ENCODE measurements at places on chromosomes 1 and 21. TPM values are rescaled to one million over a fixed set of nuclear protein-coding genes. Genes with fewer than 3 reads are reported as not detected.

Gene DNAH14
- polyA plus RNA-seq = 10.7 TPM

Gene ARMH1
- polyA plus RNA-seq = not detected

Gene HAO2
- not detected for polyA plus RNA-seq

Gene PAPPA2
- polyA plus RNA-seq = 0.02 TPM

Gene SYCP1
- polyA plus RNA-seq = not detected

Gene C1orf56
- 1.6 TPM for polyA plus RNA-seq

Gene LRRC38
- polyA plus RNA-seq = not detected

Gene S100A9
- polyA plus RNA-seq = 16.0 TPM

Gene LY9
- polyA plus RNA-seq = not detected

Gene CCDC27
- polyA plus RNA-seq = not detected

Gene PTPRC
- polyA plus RNA-seq = not detected

Gene FAM78B
- 0.09 TPM for polyA plus RNA-seq

Gene LIPI
- not detected for polyA plus RNA-seq

Gene LDLRAD2
- polyA plus RNA-seq = 0.01 TPM

Gene PRR9
- 3.5 TPM for polyA plus RNA-seq

Gene AMPD1
- not detected for polyA plus RNA-seq

Gene PAQR6
- polyA plus RNA-seq = 1.1 TPM

Gene B3GALT5
- polyA plus RNA-seq = not detected

Gene AMY1A
- polyA plus RNA-seq = not detected

Gene KIF17
- 1.2 TPM for polyA plus RNA-seq

Gene CDK18
- 13.4 TPM for polyA plus RNA-seq

Gene AGTRAP
- 140 TPM for polyA plus RNA-seq

Gene TRAF3IP3
- 0.01 TPM for polyA plus RNA-seq

Gene SLC1A7
- not detected for polyA plus RNA-seq

Gene IGFN1
- polyA plus RNA-seq = not detected

Gene KCNJ15
- 24.5 TPM for polyA plus RNA-seq

Gene UTS2
- not detected for polyA plus RNA-seq

Gene CD55
- 7.2 TPM for polyA plus RNA-seq

Gene SYDE2
- 0.30 TPM for polyA plus RNA-seq

Gene FMOD
- 0.35 TPM for polyA plus RNA-seq

Gene FALEC
- 0.16 TPM for polyA plus RNA-seq

Gene DIO1
- polyA plus RNA-seq = not detected
